ENCODE measurements at places on chromosomes 2 and 18.

GRCh38 chr18:50679056-50679455 is 119.2 kb downstream of the MAPK4 start:
- no peak for DNase-seq

DNA sequence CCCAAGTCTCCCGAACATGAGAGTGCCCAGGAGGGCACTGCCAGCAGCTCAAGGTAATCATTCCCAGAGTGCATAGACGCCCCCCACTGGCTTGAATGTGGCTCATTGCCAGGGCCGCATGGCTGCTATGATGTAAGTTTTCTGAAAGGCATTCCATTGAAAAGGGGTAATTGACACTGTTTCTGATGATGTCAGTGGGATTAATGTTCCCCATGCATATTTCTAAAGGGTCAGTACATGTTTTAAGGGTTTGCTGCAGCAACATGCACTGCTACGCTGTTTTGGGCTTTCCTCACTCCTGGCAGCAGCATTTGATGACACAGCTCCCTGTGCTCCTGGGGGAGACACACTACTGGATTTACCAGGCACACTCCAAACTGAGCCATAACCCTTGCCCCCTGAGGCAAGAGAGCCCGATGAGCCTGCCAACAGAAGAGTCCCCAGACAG is 36.7 kb downstream of the KIAA2012 start:
- DNase-seq: peak; percentile 37

GRCh38 chr2:76316691-76317090 is 606.0 kb upstream of the GCFC2 start:
- DNase-seq: no peak

GRCh38 chr2:235713189-235713588 is 219.3 kb downstream of the AGAP1 start:
- no peak for DNase-seq

DNA sequence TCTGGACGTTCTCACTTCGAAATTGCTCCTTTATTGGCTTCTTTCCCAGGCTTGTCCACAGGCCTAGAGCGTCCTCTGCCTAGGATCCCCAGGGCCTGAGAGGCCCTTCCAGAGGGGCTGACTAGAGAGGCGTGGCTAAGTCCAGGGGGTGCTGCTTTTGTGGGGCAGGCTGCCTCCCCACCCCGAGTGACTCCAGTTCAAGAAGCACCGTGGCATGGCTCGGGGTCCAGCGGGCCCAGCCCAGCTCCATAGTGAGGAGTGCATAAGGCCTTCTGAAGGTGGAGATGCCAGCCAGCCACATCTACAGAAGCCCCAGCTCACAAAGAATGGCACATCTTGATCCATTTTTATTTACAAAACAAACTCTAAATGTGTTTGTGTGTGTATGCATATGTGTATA is 44.8 kb upstream of the POMC start:
- DNase-seq: no peak

DNA sequence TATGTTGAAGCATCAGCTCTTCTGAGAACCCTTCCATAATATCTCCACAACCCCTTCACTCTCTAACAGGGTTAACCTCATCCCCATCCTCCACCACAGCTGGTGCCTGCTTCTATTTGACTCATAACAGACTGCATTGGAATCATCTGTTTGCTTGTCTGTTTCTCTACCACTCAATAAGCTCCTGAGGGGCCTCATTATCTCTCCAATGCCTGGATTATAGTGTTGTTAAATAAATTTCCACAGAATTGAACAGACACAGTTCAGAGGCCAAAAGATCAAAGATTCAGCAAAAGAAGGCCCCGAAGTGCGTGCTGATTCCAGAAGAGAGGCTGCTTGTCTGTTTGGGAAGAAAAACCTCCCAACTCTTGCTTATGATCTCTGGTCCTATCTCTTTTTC is 33.7 kb upstream of the FAM98A start:
- DNase-seq: no peak

DNA sequence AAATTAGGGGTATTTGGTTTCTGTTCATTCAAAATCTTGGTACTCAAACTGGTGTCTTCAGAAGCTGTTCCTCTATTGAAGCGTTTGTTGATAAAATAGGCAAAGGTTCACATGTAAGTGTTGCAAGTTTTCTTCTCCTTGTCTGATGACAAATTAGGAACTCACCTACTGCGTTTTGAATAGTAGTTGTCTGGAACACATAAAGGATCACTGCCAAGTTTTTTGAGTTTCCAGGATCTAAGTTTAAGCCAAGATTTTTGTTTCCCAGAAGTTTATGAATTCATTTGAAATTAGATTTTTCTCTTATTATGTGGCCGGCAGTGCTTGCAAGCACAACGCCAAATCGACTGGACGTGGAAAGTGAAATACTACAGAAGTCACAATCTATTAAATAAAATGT is 85.4 kb downstream of the ARHGEF33 start:
- no peak for DNase-seq

- no peak for DNase-seq
Measured at GRCh38 chr2:201156640-201157039, 26.3 kb upstream of the CASP10 start.

GRCh38 chr2:239935789-239936758 is 89.1 kb downstream of the NDUFA10 start:
- no peak for DNase-seq

- DNase-seq: no peak
Measured at GRCh38 chr2:149148194-149149006, 109.9 kb downstream of the LYPD6B start.

DNA sequence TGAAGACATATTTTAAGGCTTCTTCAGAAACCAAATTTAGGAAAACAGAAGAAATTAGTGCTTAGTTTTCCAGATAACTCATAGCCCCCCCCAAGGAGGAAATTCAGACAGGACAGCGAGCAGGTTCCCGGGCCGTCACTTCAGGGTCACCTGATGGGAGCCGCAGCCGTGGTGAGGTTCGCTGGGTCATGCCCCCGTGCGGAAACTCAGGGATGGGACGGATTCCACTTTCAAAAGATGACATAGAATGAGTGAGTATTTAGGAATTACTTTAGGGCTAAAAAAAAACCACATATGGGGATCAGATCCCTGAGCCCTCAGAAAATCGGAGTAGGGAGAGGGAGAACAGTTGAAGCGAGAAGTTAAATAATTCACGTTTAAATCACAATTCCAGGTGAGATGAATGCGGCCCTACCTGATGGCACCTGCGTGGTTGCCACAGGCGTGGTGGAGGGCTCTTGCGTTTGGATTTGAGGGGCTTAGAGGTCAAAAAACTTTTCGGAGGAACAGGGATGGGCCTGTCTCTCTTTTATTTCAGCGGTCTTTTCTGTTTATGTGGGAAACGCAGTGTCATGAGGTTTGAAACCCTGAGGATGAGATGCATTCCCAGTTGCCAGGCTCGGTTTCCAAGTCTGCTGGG is 114.4 kb downstream of the NFATC1 start:
- no peak for DNase-seq

DNA sequence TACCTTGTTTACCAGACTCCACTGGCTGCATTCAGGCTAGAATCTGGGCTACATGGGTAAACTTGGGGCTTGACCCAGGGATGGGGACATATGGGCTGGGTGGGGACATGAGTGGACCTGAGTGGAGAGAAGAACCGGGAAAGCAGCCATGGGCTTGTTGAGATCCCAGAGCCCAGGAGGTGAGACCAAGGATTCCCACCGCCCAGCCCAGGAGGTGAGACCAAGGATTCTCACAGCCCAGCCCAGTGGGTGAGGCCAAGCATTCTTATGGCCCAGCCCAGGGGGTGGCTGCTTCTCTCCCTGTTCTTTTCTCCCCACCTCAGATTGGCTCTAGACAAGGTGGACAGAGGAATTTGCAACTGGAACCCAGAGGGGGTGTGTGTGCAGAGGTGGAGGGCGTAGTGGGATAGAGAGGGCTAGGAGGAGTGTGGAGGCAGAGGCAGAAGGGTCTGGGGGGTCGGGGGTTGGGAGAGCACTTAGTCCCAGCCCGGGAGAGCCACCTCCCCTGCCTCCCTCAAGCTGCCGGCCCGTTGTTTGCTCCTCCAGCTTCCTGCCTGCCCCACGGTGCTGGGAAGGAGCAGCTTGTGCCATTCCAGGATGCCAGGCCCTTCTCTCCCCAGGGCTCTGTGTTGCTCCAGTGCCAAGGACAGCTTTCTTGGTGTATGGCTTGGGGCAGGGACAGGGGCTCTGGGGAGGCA is 25.6 kb downstream of the GLI2 start:
- DNase-seq: no peak

- DNase-seq: no peak
Measured at GRCh38 chr2:19225931-19226330, 132.5 kb downstream of the OSR1 start.

- no peak for DNase-seq
Measured at GRCh38 chr2:81872006-81872405, 1567.5 kb upstream of the LRRTM1 start.

GRCh38 chr2:98772536-98772935 is 41.6 kb upstream of the MGAT4A start:
- DNase-seq: no peak

GRCh38 chr2:105373895-105374401 is 24.9 kb downstream of the FHL2 start:
- no peak for DNase-seq

DNA sequence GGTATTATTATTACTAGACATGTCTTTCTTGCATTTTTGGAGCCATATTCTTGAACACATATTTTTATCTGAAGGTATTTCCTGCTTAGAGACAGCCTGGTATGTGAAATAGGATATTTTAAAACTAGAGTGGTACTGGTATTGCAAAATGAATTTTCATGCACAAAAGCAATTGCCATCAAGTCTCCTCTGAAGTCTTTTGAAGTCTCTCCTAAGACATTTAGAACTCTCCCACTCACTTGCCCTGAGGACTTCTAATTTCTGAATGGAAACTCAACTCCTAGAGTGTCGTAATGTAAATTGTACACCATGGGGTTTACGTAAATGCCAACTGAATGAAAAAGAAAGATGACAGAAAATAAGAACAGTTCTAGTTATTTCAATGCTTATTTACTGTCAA is 967.0 kb downstream of the DCDC2C start:
- DNase-seq: no peak

- DNase-seq: no peak
Measured at GRCh38 chr18:57547260-57547659, 39.2 kb downstream of the FECH start.

GRCh38 chr2:15593327-15593705 is 1.6 kb downstream of the DDX1 start:
- DNase-seq: no peak

All from NCI-H345 (cell line).